DMS53 (cell line): ENCODE measurements at places on chromosomes 7 and 10.

DNA sequence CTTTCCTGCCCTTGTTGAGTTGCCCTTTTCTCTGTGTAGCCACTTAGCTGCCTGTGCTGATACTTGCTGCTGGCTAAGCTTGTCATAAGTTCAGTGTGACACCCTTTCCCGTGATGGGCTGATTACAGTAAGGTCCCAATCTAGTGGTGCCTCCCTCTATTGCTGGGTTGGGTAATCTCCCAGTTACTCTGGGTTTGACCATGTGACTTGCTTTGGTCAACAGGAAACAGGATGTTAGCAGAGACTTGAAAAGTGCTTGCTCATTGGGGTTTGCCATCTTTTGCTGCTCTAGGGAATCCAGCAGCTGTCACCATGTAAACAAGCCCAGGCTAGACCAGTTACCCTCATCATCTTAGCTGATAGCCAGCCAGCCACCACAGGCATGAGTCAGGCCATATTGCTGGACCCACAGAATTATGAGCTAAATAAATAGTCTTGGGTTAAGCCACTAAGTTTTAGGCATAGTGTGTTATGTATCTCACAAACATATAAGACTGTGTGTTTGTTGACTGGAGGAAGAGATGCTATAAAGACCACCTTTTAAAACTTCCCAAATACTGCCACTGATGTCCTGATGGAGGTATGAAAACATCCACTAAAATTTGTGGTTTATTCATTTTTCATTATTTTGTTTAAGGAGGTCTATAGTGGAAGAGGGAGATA lies 4.0 kb upstream of the LEP start:
- peak; percentile 99 for DNase-seq

DNA sequence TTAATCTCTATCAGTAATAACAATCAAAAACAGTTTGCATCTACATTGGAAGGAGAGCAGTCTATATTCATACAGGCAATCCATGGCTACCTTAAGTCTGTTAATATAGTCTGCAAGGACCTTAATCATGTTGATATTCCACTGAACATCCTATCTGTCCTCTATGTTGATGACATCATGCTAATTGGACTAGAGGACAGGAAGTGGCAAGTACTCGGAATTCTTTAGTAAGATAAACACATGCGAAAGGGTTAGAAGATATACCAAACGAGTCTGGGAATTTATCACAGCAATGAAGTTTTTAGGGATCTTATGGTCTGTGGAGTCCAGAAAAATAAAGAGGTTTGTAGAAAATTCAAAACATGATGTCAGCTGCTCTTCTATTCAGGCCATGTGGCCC lies 11.3 kb upstream of the SAMD9L start:
- DNase-seq, result peak; percentile 24

GRCh38 chr10:91741356-91741755 lies 56.9 kb upstream of the TNKS2 start:
- no peak for DNase-seq

DNA sequence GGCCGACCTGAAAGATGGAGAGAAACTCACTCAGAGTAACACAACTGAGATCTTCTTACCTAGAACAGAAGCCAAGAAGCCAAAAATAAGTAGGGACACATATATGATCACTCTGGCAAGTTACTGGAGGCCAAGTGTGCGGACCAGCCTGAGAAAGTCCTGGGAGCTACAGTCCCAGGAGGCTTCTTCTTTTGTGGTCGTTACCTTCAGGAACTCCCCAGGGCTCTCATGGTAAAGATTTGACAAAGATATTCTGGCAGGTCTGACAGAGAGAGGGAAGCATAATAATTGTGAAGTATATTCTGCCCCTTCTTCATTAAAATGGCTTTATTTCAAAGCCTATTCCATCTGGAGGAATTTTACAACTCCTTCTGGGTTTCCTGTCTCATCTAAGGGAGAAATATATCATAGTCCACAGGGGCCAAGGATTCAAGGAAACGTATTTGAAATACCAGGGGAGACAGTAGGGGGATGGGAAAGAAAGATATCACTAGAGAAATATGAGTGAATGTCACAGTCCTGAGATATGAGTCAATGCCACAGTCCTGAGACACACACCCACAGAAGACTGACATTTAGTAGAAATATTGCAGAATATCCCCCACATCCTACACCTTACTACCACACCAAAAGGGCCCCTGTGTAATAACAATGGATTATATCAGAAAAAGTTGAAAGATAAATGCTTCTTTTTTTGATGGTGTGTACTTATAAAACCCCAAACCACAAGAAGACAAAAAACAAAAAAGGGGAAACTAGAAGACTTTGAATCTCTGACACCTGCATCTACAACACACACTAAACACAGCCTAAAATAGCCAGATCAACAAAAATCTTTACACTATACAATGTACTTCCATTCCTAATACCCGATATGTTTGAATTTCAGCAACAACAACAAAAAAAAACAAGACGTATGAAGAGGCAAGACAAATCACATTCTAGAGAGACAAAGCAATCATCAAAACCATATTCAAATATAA lies 594.2 kb upstream of the NRG3 start:
- DNase-seq, result no peak

DNA sequence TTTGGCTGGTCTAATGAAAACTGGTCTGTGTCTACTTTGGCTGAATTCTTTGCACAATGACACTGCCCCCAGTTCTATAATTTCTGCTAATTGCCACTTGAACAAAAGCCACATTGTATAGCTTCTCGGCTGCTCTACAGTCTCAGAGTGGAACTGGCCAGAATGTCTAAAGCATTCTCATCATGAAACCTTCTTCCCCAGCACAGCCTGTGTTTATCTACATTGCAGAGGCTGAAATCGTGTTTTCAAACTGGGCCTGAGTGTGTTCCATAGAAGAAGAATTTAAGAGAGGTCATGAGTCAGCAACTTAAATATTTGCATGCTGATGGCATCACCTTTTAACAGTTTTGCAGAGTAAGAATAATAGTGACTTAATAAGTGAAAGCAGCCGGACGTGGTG lies 177.2 kb downstream of the BUB3 start:
- peak; percentile 17 for DNase-seq

DNA sequence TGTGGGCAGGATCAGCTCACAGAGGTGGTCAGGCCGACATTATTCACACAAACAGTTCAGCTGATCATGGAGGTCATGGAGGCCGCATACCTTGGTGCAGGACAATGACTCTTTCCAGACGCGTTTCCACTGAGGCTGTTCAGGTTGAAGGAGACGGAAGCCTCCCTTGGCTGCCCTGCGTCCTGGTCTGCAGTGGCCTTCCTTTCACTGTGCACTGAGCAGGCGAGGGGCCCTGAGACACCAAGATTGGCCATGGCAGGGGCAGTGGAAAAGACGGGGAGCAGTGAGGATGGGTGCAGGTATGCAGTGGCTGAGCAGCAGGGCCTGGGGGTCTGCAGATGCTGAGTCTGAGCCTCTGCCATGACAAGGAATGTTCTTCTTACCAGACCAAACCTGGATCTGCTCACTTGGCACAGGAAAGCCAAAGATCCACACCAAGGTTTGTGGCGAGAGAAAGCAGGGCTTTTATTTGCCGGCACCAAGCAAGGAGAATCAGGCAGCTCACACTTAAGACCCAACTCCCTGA lies 263.3 kb downstream of the GLRX3 start:
- DNase-seq, result no peak

GRCh38 chr10:114347241-114347640 lies 57.1 kb downstream of the AFAP1L2 start:
- DNase-seq, result peak; percentile 38

DNA sequence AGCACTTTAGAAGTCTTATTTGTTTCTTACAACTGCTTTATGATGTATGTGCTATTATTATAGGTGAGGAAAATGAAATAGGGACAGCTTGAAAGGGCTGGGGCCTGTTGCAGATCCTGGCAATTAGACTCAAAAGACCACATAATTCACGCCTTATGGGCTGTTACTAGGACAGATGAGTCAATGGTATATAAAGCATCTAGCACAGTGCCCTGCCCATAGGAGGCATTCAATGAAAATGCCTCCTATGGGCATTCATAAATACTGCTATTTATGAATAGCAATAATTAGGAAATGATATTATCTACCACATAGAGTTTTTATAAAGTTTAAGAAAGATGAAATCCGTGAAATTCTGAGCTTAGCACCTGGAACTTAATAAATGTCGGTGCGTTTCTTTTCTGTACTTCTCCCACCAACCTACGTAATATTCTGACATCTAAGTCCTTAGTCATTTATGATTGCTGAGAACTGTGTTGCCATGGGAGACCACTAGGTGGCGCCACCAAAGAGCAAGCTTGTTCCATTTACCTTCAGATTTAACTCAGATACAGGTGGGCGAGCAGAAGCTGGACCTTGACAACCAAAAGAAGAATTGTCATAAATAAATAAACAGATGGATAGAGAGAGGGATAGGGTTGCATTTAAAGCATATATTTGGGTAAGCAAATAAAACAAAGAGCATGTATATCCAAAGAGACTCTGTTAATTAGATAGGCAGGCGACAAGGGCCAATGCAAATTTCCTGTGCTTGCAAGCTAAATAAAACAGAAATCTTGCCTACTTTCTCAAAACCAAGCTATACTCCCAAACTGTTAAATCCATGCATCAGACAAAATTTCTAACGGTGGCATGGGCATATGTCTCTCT lies 699.9 kb downstream of the INHBA start:
- peak; percentile 73 for DNase-seq

DNA sequence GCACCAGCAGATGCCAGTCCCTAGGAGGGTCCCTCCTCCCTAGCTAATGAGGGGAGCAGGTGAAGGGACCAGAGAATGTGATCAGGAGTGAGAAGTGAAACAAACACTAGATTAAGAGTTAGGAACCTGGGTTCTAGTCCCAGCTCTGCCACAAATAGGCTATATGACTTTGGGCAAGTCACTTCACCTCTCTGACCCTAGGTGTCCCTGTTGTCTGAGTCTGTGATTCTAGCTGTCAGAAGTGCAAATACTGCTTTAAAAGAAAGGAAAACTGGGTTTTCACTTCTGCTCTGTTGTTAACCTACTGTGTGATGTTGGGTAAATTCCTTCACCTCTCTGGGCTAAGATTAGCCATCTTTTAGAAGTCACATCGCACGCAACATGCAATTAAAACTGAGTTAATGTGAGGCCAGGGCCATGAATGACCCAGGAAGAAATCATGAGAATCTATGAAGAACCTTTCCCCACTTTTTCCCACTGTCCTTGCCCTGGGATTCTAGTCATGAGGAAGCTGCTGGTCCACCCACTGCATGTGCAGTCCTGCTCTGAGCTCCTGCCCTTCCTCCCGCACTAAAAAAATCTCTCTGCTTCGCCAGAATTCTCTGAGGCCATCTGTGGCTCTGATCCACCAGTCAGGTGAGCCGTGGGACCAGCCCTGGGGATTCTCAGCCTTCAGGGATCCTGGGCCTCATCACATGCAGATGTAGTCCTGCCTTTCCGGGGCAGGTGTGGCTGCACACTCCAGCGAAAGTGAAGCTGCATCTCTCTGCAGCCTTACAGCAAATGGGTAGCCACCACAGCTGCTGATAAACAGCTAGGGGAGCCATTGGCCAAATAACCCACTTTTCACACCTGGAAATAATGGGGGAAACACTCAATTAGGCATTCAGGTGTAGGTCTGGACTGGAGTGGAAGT lies 181.7 kb downstream of the PLXNA4 start:
- peak; percentile 33 for DNase-seq

GRCh38 chr7:96034940-96035727 lies 262.8 kb downstream of the DYNC1I1 start:
- DNase-seq, result no peak

DNA sequence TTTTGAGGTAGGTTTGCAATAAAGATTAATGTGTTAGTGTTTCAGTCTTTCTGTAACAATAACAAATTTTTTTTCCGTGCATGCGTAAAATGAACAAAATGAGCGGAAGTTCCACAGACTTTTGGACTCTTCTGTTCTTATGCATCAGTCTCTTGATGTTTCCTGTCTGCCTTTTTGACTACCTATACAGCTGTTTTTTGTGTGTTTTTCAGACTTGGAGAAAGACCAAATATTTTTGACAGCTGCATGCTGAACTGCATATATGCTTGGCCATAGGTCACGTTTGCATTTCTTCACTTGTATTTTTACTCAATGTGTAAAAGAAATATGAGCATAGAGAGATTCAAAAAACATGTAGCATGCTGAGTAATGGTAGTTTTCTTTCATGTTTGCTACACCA lies 119.3 kb downstream of the BBS9 start:
- DNase-seq, result peak; percentile 30

DNA sequence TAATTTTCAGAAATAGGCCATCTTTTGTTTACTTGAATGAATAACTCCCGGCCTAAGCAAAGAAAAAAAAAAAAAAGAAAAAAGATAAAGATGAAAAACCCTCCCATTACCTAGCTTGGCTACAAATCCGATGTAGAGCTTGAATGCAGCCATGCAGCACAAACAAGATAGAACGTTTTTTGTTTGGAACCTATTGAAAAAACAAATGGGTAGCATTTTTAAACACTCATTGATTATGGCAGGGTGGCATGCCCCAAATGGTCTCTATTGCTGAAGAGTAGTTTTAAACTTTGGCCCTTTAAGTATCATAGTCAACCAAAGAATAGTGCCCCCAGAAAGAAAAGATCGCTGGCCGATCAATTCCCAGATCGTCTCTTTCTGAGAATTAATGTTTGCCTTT lies 84.4 kb downstream of the VTI1A start:
- DNase-seq, result peak; percentile 58

- no peak for DNase-seq
Measured at GRCh38 chr10:79345241-79346011, 1.8 kb upstream of the PPIF start.

DNA sequence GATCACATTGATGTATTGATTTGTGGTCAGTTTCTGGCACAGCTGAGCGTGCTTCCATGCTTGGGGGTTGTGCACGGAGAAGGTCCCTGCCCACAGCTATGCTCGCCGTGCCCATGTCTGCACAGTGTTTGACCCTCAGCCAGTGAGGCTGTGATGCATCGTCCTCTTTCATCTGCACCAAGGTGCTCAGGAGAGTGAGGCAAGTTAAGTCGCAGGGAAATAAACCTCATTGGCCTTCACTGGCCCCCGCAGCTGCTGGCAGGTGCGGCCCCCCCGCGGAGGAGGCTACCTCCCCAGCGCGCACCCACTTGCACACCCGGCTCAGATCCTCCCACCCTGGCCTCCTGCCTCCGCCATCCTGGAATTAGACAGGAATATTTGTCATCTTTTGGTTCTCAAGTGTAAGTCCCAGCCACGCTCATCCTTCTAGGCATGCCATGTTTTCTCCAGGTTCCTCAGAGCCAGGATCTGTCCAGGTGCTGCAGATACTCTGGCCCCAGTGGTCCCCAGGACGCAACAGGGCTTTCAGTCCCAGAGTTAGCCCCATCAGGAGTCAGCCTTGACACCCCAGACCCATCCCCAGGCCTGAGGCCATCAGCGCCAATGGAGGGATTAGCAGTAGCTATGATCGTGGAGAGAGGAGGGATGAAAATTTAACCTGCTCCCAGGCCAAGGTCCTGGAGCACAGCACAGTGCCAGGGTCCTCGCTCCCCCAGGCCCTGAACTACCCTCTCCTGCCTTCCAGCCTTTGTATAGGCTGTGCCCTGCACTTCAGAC lies 93.7 kb downstream of the OAT start:
- DNase-seq, result no peak

- no peak for DNase-seq
Measured at GRCh38 chr10:29648114-29648982, 13.6 kb upstream of the SVIL start.

- DNase-seq, result no peak
Measured at GRCh38 chr7:77504951-77505350, 32.1 kb upstream of the PTPN12 start.

- no peak for DNase-seq
Measured at GRCh38 chr7:12985228-12985627, 297.8 kb downstream of the ARL4A start.

- DNase-seq, result no peak
Measured at GRCh38 chr7:43192806-43193460, 80.5 kb downstream of the HECW1 start.
